ENCODE measurements at places on chromosomes 4 and X.

DNA sequence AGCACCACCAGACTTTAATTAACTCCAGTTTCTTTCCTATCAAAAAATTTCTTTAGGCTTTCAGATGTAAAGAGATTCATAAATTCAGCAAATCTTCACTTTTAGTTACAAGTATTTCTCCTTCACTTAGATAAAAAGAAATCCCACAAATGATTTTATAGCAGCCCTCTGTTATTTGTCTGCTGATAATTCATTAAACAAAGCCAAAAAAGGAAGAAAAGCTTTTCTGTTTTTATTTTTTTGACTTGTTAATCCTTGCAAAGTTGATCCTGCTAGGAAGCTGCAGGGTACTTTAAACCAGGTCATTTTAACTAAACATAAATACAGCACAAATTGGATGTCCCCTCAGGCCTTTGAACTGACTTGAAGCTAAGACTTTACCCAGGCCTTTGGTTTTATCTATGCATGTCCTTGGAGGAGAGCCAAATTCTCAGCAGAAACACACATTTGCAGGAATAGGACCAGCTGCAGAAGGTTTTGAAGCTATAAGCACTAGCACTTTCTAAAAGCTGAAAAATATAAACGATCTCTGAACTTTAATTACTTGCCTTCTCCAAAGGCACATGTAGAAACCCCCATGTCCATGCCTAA, 57.5 kb downstream of the PCDH18 start:
- no peak for ATAC-seq

DNA sequence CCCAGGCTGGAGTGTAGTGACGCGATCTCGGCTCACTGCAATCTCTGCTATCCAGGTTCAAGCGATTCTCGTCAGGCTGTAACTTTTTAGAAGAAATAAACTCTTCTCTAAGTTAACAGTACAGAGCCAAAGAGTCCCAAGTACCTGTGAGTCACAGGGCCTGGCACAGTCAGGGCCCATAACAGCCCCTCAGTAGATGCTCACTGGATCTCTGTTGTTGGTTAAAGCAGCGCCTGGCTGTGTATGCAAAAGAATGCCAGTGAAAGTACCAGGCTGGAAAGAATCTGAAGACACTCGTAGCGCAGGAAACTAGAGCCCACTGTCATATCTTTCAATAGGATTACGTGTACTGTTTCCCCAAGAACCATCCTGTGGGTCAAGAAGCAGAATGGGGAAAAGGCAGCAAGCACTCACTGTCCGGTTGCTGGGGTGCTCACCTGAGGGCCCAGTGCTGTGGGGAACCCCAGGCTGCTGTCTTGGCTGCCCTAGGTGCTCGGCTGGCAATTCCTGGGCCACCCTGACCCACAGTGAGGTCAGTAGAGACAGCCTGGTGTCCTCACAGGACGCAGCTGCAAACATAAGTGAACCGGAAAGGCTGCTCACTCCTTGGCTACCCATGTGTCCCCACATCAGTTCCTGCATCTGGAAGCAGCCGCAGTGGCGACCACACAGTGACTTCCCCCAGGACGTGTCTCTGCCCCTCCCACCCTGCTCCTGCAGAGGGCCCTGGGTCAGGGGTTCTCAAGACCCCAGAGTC, 3.1 kb upstream of the SLBP start:
- ATAC-seq, result no peak

DNA sequence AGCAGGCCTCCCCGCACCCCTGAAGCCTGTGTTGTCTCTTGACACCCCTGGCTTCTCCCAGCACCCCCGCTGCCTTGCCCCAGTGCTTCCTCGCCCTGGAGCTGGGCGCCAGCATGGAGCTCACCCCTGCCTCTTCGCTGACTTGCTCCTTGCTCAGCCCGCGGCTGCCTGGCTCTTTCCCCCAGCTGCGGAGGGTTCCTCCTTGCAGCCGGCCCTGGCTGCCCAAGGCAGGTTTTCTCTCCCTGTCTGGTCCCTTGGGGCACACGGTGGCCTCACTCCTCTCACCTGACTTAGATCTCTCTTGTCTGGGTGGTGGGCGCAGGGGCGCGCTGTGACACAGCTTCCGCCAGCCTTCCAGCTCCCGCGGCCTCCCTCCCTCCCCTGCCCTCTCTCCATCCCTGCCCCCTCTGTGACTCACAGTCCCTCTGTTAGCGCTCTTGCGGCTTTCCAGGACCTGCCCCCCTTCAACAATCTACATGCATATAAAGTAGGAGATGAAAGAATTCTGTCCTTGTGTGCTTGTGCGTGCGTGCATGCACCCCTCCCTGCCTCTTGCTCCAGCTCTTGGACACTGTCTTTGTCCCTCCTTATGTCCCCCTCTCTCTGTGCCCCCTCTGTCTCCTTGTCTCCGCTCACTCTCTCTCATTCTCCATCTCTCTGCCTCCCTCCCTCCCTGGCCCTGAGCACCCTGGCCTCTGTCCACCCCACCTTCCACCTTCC, 2.2 kb downstream of the PLXNB3 start:
- peak; percentile 26 for ATAC-seq

DNA sequence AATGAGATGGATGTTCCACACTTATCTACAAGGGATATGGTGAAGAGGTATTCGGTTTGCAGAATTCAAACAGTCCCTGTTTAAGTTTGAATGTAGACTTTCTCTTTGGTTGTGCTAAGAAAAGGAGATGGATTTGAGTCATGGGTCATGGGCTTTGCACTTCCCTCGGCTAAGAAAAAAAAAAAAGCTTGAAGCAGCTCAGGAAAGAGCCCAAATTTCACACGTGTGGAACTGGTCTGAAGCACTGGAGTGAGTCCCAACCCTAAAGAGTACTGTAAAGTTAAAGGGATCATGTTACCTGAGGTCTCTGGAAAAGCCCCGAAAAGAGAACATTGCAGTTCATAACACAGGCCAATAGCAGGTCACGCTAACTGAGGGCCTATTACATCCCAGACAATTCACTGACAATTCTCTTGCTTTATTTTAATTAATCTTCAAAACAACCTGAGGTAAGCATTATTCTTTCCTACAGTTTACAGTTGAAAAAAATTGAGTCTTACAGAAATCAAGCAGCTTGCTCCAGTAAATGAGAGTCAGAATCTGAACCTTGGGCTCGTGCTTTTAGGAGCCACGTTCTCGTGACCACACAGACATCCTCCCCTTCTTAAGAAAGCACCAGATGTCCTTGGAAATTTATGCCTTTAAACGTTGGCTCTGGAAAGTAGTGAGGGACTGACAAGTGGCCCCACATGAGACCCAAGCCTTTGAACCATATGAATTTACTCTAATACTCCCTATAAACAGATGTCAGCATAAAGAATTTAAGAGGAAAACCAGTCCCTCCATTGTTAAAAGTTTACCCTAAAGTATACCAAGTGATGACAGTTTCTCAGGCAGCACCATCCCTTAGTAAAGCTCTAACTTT, 89.3 kb downstream of the MAD2L1 start:
- no peak for ATAC-seq

GRCh38 chrX:22060415-22061280, 28.5 kb downstream of the PHEX start:
- peak; percentile 92 for ATAC-seq

DNA sequence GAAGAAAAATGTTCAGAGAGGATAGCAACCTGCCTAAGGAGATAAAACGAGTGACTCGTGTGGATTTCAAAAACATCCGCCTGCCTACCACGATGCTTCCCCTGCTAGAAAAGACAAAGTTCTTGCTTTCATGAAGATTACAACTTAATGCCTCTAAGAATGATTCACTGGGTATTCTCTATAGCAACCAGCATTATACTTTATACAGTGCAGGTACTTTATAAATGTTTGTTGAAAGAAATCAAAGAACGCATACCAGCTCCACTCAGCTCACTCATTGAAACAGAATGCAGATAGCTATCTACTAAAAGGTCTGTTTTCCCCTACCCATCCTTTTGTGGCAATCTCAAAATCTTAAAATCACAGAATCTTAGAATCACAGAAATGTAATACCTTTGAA, 33.7 kb downstream of the GASK1B start:
- ATAC-seq, result no peak

DNA sequence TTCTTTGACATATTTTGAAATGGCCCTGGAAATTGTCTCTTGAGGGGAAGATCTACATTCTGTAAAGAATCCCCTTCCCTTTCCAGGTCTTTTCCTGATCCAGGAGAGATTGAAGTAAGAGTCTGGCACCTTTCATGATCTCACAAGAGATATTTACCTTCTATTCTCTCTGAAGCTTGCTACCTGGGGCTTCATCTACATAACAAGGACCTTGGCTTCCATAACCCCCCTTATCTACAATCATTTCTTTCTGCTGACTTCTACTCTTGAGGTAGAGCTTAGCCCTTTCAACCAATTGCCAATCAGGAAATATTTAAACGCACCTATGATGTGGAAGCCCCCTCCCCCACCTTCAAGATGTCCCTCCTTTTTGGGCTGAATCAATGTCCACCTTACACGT, 383.7 kb upstream of the MAGEB18 start:
- ATAC-seq, result no peak

- no peak for ATAC-seq
These were observed 154.5 kb downstream of the GRXCR1 start for GRCh38 chr4:43047058-43047457.

- no peak for ATAC-seq
These were observed 13.6 kb upstream of the TBC1D14 start for GRCh38 chr4:6896035-6896434.

DNA sequence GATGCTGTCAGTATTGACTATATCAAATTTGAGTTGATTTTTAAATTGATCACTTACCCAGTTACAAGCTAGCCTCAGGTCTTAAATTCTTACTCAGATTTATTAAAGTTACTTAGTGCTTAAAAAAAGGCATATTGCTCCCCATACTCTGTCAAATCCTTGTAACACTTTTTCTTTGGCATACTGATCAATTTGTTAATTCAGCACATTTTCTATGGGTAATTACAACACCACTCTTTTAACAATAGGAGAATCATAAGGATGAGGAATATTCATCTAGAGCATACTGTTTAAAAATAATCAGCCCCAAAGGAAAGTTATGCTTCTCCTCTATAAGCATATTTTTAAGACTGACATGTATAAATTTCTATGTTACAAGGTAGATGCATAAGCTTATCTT, 482.5 kb downstream of the PABPC4L start:
- ATAC-seq, result no peak

DNA sequence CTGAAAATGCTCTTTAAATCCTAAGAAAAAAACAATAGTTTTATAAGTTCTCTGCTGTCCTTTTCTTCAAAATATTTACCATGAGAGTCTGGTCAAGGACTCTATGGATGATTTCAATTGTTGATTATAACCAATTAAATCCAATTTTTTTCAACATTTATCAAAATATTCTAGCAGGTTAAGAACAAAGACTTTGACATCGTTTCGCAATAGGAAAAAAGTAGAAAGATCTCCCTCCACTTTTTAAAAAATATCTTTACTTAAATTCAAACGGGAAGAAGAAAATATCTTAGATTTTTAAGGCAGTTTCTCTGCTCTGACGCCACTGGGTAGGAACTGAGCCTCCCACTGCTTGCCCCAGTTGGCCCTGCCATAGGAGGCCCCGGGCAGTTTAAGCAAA, 44.7 kb upstream of the TMEM154 start:
- ATAC-seq, result no peak

DNA sequence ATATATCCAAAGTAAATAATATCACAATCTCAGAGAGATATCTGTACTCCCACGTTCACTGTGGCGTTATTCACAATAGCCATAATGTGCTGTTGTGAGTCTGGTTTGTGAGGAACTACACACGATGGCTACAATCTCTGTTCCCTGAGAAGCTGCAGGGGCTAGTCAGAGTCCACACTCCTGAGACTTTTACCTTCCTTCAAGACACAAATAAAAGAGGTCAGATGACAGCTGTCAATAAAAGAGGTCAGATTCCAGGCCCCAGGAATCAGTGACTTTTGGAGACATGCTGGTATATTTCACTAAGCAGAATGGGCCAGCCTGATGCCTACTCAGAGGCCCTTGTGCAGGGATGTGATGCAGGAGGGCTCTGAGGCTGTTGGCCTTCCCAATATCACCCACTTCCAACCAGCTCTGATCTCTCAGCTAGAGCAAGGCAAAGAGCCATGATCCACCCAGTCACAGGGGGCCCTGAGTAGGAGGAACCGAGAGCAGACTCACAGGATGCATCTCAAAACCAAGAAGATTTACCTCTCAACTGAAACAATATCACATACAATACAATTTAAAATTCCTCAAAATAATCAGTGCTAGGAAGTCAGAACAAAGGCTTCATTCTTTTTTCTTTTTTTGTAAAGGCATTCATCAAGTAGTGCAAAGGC, 13.8 kb downstream of the FRYL start:
- ATAC-seq, result no peak

GRCh38 chrX:44953734-44954502, 80.9 kb downstream of the KDM6A start:
- ATAC-seq, result no peak

- ATAC-seq, result no peak
These were observed 856.6 kb downstream of the CENPC start for GRCh38 chr4:66688674-66689073.

DNA sequence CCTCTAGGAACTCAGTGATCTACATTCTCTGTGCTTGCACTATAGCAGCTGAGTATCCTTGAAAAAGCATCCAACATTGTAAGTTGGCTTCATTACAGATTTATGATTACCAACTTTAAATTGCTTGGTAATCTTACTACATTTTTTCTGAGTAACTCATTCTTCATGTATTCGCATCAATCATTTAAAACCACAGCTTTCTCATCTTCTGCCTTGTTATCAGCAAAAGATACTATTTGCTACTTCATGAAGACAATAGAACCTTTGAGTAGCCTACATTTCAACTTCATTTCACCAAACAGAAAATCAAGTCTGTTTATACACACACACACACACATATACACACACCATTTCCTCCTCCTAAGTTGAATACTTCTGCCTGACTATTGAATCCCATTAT, 6.2 kb upstream of the DCAF8L2 start:
- no peak for ATAC-seq

GRCh38 chr4:6201580-6202091, 1.3 kb upstream of the JAKMIP1 start:
- ATAC-seq, result no peak

DNA sequence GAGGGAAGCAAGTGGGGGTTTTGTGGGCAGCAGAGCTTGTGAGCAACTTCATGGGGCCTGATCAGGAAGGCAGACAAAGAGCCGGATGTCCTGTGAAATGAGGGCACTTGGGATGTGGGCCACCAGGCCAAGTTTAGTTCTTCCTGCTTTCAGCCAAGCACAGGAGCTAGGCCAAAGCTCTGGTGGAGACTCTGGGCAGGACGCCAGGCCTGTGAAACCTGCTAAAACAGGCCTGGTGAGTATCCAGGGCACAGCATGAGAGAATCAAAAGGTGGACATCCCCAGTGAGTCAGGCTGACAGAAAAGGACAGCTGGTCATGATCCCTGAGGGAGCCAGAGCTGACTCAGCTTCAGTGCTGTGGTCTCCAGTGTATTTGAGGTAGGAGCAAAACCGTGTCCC, 95.7 kb downstream of the NPNT start:
- peak; percentile 95 for ATAC-seq
